ENCODE measurements at places on chromosomes 7 and 10. TPM values are rescaled to one million over a fixed set of nuclear protein-coding genes. Genes with fewer than 3 reads are reported as not detected.

DNA sequence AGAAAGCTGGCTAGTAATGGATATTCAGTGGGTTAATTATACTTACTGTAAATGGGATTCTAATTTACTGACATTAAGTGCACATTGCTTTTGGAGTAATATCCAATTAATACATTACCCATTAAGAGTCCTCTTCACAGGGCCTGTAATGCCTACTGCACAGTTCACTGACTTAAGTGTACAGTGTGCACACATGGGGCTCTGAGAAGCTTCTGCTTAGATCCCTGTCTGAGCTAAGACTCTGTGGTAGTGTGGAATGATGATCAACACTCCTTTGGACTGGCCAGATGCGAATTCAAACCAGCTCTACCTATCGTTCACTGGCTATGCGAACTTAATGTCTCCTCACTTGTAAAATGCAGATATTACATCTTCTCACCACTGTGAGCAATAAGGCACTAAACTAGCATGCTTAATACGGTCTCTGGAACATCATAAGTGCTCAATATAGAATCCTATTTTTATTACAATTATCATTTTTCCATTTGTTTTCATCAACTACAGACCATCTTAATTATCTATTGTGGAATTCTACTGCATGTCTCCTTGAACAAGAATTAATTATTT, 53.8 kb upstream of the SEC61G start:
- DNase-seq: no peak

DNA sequence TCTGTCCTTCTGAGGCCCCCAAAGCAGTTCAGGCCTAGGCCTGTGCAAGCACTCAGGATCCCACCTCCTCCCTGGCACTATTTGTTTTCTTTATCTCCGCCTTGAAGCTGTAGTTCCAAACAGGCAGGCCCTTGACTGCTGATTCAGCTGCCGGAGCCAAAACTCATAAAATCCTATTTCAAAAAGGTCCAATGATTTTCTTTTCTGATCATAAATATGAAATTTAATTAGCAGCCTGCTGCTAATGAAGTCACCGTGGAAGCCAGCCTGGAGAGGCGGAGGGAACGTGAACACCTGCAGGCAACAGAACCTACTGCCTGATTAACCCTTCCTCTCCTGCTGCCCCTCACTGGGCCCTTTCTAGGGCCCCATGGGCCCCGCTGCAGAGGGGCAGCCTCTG, 60.1 kb downstream of the CARD11 start:
- no peak for DNase-seq

DNA sequence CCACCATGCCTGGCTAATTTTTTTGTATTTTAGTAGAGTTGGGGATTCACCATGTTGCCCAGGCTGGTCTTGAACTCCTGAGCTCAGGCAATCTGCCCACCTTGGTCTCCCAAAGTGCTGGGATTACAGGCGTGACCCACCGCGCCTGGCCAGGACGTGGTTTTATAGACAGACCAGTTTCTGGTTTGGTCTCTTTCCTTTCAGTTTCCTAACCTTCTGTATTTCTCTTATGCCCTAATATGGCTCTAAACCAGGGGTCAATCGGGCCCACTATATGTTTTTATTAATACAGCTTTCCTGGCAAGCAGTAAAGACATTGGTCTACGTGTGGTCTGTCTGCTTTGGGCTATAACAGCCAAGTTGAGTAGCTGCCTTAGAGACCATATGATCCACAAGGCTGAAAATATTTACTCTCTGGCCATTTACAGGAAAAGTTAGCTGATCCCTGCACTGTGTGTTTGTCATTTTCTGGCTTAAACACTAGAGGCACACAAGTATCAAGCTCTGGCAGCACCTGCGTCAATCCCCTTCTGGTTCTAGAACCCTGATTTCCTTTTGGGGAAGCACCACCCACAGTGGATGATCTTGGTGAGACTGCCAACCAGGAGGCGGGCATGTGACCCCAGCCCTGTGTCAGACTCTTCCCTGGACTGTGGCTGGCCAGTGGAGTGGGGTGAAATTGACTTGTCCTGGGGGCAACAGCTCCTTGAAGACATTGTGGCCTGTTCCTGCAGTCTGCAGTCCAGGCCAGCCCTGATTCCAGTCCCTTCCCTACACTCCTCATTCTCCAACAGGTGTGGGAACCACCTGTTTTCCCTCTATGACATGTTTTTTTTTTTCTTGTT, 497.2 kb downstream of the PLXNA4 start:
- DNase-seq: no peak

DNA sequence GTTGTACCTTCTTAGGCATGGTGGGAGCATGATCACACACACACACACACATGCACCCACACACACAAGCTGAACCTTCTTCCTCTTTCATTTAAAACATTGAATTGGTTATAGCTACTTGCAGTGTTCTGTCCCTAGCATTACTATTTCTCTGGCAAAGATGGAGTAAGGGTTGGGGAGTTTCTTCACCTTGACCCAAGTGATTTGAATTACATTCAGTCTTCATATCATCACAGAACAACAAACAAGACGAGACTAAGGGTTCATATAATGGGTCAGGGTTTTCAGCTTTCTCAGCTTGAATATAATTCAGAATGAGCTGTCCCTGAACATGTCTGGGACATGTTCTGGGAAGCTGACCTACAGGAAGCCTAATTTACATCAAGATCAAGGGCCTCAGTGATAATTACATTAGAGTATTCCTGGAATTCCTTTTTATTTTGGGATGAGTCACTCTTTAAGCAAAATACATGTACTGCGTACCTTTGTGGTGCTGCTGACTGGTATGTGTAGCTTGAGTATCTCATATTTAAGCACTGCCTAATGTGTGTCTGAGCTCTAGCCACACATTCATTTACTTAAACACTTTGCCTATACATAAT, 213.5 kb upstream of the TMEM229A start:
- DNase-seq: no peak

The OR2A7 gene
- total RNA-seq: 16.9 TPM

- no peak for DNase-seq
Observed at GRCh38 chr7:31058688-31059087, 6.6 kb downstream of the ADCYAP1R1 start.

GRCh38 chr10:87753995-87754866, 63.8 kb downstream of the ATAD1 start:
- DNase-seq: no peak

The ITPRID1 gene
- not detected for total RNA-seq

DNA sequence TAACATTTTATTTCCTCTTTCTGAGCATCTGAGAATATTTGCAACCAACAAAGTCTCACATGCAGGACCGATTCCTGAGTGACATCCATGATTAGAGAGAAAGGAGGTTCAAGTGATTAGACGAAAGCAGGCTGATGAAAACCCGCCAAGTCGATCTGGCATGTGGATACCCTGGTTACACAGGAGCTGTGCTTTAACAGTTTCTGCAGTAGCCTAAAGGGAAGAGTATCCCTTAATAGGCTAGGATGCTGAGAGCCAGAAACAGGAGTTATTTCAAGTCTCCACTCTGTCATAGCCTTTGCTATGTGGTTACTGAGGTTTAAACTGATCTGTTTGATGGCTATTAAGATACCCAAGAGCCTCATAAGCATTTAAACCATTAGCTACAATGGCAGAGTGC, 82.5 kb downstream of the PRKCQ start:
- DNase-seq: no peak

The FOXI2 gene
- total RNA-seq: not detected

The TUBB8 gene
- total RNA-seq: not detected

The BAIAP2L1 gene
- total RNA-seq: 2.5 TPM

The CRTAC1 gene
- 0.93 TPM for total RNA-seq

GRCh38 chr7:64407148-64407547, 93.4 kb downstream of the ZNF736 start:
- DNase-seq: no peak

DNA sequence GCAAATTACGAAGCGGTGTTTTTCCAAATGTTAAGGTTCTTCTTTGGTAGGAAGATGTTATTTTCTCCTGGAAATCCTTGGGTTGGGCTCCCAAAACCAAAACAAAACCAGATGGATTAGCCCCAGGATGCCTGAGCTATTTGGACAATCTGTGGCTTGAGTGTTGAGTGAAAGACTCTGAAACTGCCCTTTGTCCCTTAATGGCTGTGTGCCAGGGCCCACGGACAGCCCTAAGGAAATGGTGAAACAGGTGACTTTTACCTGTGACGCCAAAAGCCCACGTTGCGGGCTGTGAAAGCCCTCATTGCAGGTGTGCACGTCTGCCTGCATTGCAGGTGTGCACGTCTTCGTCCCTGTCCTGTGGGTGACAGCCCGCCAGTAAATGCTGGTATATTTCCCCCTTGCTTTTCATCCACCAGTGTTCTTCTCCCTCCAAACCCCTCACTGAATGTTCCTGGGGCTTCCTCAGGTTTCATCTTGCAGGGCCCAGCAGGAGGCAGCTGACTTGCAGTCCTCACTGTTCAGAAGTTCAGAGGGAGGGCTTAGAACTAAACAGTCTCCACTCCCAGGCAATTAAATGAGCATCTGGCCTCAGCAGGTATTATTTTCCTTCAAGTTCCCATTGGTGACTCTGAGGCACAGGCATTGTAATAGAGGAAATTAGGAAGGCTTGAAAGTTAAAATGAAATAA, 10.7 kb downstream of the PFKP start:
- DNase-seq: no peak

GRCh38 chr10:31819391-31819820, 109.2 kb downstream of the ARHGAP12 start:
- DNase-seq: no peak

DNA sequence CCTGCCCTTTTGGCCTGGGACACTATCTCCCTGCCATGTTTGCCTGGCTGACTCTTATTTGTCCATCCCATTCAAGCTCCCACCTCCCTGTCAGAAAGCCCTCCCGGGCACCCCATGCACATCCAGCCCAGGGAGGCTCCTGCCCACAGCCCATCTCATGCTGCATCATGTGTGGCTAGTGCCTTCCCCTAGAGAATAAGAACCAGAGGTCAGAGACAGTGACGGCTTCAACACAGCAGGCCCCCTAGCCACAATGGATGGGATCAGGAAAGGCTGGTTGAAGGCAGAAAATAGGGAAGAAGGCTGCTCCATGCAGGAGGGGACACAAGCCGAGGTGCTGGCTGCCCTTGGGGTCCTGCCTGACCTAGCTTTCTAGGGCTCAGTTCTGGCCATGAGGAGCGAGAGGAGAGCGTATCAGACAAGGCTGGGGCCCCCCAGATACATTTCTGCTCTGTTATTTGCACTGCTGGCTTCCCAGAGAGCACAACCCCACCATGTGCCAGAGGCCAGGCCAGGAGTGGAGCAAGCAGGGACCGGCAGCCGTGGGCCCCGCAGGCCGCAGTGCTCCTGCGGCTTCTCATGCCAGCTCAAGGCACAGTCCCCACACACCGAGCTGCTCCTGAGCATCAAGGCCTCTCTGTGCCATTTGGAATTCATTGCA, 161.1 kb upstream of the ZMIZ1 start:
- DNase-seq: no peak

GRCh38 chr10:27536437-27536836, 32.3 kb downstream of the RAB18 start:
- no peak for DNase-seq

The XPNPEP1 gene
- total RNA-seq: 87.3 TPM

The FEZF1 gene
- not detected for total RNA-seq

DNA sequence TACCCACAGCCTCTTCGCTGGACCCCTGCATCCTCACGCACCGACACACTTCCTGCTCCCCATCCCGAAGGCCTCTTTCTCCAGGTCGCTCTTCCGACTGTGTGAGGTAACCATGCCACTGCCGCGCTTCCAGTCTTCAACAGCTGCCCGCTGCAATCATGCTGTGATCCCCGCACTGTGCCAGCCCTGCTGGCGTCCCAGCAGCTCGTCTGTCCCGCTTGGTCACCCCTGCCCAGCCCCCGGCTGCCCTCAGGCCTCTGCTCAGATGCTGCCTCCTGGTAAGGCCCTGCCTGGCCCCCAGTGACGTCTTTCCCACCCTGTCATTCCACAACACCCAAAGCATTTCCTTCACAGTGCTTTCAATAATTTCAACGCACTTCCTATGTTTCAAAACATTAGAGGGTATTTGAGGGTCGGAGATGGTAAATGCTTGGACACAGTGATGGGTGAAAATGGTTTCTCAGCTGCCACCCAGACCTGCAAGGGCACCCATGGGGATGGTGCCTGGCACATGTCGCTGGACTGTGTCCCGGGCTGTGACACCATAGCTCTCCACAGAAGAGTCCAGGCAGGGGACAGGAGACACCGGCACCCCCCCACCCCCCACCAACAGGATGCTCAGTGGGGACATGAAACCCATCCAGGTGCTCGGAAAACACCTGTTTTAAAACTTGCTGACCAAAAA, 125.2 kb downstream of the MAD1L1 start:
- DNase-seq: no peak

DNA sequence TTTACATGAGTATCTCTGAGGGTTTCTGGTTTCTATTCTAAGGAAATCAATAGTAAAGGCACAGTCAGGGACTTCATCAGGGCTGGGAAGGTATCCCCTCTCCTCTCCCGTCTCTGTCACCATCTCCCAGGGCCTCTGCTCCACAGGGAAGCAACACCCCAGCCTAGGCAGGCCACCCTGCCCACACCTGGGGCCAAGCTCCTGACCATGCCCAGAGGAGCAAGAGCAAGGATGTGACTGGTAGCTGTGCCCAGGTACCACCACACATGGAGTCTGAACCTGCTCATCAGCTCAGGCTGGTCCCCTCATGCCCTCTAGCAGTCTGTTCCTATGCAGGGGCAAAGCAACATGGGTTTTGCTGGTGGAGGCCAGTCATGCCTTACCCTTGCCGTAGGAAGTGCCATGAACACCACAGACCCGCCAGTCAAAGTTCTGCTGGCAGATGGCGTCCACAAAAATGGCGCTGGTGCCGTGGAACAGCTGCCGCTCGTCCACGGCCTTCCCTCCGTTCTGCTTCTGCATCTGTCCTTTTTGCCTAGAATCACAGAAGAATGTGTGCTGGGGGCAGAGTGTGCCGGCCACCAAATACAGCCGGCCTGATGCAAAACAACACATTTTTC, 36.8 kb downstream of the PARP12 start:
- no peak for DNase-seq

GRCh38 chr10:90087197-90088023, 386.0 kb downstream of the KIF20B start:
- DNase-seq: no peak

GRCh38 chr10:69800109-69800508, 1.6 kb upstream of the COL13A1 start:
- DNase-seq: no peak
